ENCODE measurements at places on chromosomes 11 and 22. TPM values are rescaled to one million over a fixed set of nuclear protein-coding genes. Genes with fewer than 3 reads are reported as not detected.

SDHAF2 gene
- total RNA-seq, result 46.3 TPM

SPI1 gene
- not detected for total RNA-seq

RAC2 gene
- total RNA-seq, result 13.6 TPM

- DNase-seq, result no peak
Observed at GRCh38 chr11:100930185-100930778, 199.3 kb downstream of the PGR start.

DNA sequence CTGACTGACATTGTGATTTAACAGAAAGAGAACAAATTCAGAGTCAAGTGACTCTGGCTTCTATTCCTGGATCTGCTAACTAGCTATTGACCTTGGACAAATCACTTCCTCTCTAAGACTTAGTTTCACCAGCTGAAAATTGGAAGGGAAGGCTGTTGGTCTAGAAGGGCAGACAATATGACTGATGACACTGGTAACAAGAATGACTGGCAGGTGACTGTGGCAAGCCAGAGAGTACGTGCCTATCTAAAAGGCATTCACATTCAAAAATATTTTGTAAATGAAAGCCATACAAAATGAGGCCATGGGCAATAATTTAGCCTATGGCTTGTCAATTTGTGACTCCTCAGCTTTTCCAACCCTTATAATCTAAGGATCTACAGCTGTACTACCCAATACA lies 23.5 kb downstream of the SERGEF start:
- DNase-seq, result no peak

GRCh38 chr11:104713401-104713800 lies 184.9 kb downstream of the CASP12 start:
- no peak for DNase-seq

- no peak for DNase-seq
Observed at GRCh38 chr11:80365980-80366379, 925.1 kb upstream of the TENM4 start.

DNA sequence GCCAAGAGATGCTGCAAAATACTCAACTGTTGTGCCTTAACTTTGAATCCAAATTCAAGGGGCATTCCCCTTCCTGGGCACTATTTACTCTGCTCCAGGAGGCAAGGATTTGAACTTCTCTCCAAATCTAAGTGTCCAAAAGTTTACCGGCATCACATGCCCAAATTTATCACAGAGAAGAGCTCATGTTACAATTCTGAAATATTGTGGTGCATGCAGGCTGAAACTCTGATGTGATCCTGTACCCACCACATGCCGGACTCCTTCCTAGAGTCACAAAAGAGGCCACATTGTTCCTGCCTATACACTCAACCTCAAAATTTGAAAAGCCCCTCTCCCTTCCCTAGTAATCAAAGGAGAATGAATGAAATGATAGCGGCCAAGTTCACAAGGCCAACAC lies 1.3 kb downstream of the TRAF6 start:
- DNase-seq, result no peak

DNA sequence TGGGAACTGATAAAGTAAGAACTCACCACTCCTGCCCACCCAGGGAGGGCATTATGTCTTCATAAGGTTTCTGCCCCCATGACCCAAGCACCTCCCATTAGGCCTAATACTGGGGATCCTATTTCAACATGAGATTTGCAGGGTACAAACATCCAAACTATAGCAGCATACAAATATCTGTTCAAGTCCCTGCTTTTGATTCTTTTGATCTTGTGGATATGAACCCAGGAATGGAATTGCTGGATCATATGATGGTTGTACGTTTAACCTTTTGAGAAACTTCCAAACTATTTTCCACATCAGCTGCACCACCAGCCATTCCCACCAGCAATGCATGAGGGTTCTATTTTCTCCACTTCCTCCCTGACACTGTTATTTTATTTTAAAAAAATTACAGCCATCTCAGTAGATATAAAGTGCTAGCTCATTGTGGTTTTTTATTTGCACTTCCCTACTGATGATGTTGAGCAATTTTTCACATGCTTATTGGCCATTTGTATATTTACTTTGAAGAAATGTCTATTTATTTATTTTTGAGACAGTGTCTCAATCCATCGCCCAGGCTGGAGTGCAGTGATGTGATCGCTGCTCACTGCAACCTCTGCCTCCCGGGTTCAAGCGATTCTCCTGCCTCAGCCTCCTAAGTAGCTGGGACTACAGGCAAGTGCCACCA lies 7.1 kb upstream of the ATG16L2 start:
- no peak for DNase-seq

DNA sequence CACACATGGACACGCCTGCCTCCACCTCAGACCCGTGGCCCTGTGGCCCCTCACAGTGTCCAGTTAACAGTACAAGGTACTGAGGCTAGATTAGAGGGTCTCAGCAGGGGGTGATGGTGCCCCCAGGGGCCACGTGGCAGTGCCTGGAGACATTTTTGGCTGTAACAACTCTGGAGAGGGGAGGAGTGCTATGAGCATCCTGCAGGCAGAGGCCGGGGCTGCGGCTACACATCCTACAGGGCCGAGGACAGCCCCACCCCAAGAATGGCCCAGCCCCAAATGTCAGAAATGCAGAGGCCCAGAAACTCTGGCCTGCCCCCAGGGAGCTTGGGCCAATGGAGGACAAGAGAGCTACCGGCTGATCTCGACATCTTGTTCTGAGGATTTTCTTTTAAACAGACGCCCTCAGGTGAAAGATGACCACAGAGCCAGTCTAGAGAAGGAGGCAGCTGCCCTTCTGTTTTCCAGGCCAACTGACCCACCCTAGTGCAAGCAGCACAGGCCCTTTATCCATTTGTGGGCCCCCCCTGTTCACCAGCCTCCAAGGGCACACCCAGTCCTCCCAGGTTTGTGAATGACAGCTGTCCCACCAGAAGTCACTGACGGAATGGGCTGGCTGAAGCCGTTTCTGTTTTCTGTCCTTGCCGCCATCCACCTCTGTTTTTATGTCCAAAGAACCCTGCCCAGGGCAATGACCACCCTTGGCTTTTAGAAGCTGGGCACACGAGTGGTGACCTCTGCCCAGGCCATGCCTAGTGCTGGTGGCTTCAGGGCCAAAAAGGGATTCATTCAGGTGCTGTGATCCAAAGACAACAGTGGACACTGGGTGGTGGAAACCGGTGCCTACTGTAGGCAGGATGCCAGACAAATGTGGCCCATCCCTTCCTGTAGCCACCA lies 85.2 kb upstream of the LINC01488 start:
- peak; percentile 67 for DNase-seq

- DNase-seq, result no peak
Observed at GRCh38 chr11:112615891-112616290, 345.3 kb upstream of the NCAM1 start.

GRCh38 chr11:63906585-63906984 lies 10.4 kb downstream of the RCOR2 start:
- DNase-seq, result peak; percentile 93

- peak; percentile 93 for DNase-seq
Observed at GRCh38 chr22:45867118-45867905, 109.7 kb downstream of the WNT7B start.

- DNase-seq, result no peak
Observed at GRCh38 chr11:121561240-121561639, 108.5 kb upstream of the SORL1-AS1 start.
